Mammary epithelial cell (primary cell): ENCODE measurements at places on chromosomes 3 and 15.
A peak's percentile ranks its signal among the peaks of the same experiment; 100 is the strongest.

DNA sequence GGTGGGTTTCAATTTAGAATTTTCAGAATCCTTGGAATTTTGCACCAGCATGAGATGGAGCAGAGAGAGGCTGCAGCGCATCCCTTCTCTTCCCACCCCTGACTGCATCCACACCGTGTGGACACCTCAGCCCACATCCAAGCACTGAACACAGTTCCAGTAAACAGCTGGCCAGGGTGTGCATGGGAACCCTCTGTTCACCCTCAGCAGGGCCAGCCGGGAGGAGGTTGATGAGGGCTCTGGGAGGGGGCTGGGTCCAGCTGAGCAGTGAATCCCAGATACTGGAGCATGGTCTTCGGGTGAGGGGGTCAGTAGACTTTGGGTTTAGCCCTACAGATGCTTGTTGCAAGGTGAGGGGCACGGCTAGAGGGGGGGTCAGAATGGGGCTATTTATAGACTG lies 85.8 kb downstream of the RPLP1 start:
- DNase-seq, result no peak

GRCh38 chr3:64049136-64049535 lies 25.8 kb upstream of the PSMD6 start:
- DNase-seq, result peak; percentile 84

GRCh38 chr3:107106316-107106715 lies 270.9 kb upstream of the CCDC54 start:
- peak; percentile 17 for DNase-seq

DNA sequence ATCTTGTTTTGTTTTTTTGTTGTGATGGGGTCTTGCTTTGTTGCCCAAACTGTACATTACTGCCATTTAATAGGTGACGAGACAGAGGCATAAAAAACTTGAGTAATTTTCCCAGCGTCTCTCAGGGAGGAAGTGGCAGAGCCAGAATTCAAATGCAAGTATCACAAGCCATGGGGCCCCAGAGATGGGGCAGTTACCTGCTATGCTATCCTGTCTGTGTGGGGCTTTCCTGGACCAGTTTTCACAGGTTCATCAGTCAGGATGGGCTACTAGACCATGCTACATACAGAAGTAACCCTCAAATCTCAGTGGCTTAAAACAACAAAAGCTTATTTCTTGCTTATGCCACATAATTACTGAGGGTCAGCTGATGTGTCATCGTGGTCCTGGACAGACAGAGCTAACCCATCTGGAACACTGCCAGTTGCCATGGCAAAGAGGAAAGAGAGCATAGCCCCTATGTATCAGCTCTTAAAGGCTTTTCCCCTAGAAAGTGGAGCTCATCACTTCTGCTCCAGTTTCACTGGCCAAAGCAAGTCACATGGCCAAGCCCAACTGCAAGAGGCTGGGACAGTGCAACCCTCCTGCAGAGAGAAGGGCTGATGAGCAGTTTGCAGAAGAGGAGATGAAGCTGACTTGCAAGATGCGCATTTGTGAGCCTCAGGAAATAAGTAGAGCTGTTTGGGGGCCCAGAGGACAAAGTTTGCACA lies 31.7 kb upstream of the SYNM start:
- no peak for DNase-seq

- no peak for DNase-seq
Observed at GRCh38 chr3:158573714-158574113, 2.7 kb downstream of the MLF1 start.

DNA sequence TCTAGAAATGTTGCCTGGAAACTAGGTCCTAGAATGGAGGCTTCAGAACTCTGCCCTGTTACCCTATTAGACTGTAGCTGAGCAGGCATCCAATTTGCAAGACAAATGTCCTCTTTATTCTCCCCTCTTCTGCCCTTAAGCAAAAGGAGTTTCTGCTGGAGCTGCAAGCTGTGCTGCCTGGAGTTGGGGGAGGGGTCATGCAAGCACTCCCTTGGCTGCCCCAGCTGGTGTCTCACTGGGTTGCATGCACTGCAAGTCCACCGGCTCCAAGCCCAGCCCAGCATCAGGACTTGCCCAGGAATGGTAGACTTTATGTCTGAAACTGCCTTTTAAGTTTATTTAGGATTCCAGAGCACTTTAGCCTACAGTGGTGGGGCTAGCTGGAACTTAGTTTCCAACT lies 15.7 kb upstream of the RBP2 start:
- no peak for DNase-seq

DNA sequence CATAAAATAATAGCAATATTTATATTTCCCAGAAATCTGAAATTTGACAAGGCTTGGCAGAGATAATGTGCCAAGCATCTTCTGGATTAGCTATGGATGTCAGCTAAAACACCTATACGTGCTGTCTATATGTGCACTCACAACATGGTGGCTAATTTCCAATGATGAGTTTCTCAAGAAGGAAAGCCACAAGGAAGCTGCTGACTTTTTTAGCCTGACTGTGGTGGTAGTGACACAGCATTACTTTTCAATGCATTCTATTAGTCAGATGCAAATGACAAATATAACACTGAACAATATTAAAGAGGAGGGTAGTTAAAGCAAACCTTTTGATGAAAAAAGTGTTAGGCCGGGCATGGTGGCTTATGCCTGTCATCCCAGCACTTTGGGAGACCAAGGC lies 101.7 kb upstream of the CCDC54 start:
- no peak for DNase-seq

DNA sequence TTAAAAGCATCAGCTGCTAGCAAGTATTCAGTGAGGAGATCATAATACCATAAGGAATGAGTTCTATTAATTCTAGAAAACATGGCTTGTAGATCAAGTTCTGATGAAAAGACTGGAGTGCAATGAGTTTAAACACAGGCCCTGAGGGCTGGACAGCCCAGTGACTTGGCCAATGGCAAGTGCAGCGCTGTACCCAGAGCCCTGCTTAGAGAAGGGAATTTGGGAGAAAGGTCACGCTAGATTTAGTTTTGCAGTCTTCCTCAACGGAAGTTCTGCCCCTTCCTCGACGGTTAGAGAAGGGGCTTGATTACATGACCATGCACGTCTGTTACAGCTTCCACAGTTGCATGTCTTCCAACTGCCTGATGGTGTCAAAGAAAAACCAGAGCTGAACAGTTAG lies 4.0 kb downstream of the TMEM212 start:
- DNase-seq, result no peak

DNA sequence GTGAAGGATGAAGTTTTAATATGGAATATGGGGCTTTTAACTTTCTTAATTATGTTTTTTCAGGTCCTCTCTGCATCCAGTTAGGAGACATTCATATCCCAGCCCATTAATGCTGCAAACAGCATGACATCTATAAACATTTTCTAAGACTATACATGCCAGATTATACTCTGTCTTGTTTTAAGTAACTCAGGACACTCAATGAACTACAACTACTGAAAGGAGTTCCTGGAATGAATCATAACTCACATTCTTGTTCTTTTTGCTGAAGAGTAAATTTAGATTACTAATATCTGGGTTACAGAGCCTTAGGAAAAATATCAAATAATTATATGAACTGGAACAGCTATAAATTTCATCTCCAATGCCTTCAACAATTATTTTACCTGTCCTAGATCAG lies 167.4 kb downstream of the STAG1 start:
- DNase-seq, result no peak

DNA sequence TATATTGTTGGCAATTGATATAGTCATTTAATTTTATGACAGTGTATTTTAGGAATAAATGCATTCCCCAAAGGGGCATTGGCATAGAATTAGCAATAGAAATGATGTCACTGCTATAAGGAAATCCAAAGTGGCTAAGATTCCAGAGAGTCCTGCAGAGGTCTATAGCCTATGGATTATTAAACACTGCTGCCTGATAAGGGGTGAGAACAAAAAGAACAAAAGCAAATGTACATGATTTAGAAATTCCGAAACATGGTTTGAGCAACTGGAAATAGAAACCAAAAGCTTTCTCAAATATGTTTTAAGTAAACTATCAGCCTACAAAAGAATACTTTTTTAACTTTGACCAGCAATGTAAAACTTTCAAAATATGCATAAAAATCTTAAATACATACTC lies 280.1 kb upstream of the RASGRP1 start:
- DNase-seq, result no peak

DNA sequence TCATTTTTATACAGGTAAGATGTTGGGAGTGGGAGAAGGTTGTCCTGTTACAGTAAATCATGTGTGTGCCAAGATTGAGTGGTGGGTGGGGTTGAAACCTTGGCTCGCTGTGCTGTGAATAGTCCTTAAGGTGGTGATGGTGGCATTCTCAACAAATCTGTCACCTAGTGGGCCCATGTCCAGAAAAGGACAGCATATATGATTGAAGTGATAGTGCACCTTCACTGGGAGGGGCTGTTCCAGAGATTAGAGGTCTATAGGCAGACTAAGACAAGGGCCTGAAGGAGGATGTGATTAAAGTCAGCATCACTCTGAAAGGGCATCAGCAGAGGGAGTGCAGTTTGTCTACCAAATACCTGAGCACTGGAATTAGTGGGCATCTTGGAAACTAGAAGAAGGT lies 374.2 kb upstream of the C2CD4B start:
- no peak for DNase-seq

DNA sequence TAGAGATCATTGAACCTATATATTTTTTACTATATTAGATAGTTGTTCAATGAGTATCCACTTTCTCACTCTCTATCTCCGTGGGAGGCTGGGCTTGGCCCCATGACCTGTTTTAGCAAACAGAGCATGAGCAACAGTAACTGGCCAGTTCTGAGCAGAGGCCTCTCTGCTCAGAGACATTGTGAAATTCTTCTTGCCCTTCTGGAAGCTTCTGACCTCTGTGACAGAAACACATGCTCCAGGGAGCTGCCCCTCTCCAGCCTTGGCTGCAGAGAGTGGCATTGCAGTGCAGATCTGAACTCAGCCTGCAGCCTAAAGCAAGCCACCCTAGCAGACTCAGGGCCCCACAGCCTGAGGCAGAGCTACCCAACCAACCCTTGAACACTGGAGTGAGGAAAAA lies 20.5 kb downstream of the FAM240A start:
- DNase-seq, result no peak

- no peak for DNase-seq
Observed at GRCh38 chr3:51471775-51472652, 27.8 kb downstream of the DCAF1 start.

- peak; percentile 49 for DNase-seq
Observed at GRCh38 chr15:78325092-78325843, 14.9 kb upstream of the CRABP1 start.

- DNase-seq, result no peak
Observed at GRCh38 chr3:195214381-195214780, 56.6 kb downstream of the XXYLT1 start.

DNA sequence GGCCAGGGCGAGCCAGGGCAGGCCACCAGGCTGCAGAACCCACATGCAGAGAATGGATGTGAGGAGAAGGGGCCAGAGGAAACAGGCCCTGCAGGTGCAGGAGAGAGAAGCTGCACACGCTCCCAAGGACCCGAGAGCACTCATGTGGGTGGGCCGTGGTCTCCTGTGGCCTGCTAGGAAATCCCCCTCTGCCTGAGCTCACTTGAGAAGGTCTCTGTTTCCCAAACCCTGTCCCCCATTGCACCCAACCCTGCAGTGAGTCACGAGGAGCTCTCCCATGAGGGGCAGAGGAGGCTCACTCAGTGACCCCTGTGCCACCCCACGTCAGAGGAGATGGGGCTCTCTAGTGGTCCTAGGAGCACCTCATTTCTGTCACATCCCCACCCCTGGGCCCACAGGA lies 111.1 kb downstream of the KLF13 start:
- no peak for DNase-seq

GRCh38 chr15:68812597-68813431 lies 7.9 kb downstream of the ANP32A start:
- no peak for DNase-seq

DNA sequence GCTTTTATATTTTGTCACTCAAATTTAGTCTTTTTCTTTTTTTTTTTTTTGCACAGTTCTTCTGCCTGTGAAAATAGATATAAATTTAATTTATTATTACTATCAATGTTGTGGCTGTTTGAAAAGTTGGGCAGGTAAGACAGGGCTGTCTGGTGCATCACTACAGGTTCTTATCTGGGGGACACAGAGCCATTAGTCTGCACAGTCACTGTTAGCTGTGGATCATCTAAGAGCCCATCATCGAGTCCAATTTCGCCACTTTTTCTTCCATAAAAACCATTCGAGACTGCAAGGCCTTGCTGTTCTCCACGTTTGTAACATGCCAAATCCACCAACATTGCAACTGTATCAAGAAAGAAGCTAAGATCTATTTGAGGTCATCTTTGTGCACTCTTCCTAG lies 325.6 kb upstream of the UMPS start:
- DNase-seq, result no peak

GRCh38 chr3:31790193-31791089 lies 190.6 kb downstream of the OSBPL10 start:
- no peak for DNase-seq

DNA sequence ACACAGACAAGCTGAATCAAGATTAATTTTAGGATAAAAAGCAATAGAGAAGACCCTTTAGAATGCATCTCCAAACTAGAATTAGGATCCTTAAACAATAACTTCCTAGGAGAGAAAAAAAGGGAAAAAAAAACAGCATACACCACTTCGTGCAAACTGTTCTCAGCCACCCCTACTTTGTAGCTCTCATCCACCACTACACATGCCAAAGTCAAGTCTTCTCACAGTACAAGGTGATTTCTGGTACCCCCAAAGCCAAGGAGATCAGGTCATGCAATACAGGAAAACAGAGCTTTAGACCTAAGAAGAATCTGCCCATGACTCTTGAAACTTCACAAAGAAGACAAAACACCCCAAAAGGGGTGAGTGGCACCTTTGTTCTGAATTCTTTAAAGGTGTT lies 166.9 kb downstream of the SUCNR1 start:
- DNase-seq, result no peak

GRCh38 chr3:121481106-121481880 lies 64.5 kb downstream of the POLQ start:
- peak; percentile 6 for DNase-seq

- DNase-seq, result no peak
Observed at GRCh38 chr3:160781402-160781801, 25.4 kb downstream of the PPM1L start.

GRCh38 chr15:38748710-38749109 lies 184.1 kb upstream of the RASGRP1 start:
- DNase-seq, result peak; percentile 77

DNA sequence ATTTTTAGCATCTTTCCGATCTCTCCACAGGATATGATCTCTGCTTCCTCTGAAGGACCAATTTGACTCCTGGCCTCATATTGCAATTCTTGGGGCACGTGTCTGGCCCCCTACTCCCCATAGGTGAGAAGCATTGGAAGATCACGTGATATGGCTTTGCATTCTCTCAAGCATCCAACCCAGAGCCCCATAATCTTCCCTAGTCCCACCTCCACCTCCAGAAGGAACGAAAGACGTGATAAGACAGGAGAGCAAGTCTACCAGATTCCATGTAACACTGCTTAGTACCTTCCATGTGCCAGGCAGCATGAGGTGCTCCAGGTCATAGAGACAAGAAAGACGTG lies 176.3 kb downstream of the MEGF11 start:
- no peak for DNase-seq

DNA sequence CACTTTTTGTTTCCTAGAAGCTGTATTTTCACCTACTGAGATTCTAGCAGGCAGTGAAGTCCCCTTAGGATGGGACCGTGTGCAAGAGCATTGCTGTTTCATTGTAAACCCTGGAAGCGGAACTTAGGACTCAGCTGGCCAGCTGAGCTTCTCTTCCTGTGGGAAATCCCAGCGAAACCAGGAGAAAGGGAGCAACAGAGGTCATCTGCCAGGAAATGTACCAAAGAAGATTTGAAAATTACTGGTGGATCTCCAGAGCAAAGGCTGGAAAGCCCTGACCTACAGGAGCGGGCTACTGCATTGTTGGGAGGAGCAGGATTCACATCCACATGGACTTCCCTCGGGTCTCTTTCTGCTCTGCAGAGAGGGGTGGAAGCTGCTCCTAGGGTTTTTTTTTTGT lies 7.6 kb upstream of the ADPRH start:
- no peak for DNase-seq

- DNase-seq, result peak; percentile 79
Observed at GRCh38 chr3:186414735-186415419, 52.8 kb upstream of the DGKG start.
